Myocyte (in vitro differentiated cells): ENCODE measurements at places on chromosomes 4 and X. TPM values are rescaled to one million over a fixed set of nuclear protein-coding genes. Genes with fewer than 3 reads are reported as not detected.

GRCh38 chr4:101127176-101127790, 220.0 kb downstream of the PPP3CA start:
- peak; percentile 81 for DNase-seq

DNA sequence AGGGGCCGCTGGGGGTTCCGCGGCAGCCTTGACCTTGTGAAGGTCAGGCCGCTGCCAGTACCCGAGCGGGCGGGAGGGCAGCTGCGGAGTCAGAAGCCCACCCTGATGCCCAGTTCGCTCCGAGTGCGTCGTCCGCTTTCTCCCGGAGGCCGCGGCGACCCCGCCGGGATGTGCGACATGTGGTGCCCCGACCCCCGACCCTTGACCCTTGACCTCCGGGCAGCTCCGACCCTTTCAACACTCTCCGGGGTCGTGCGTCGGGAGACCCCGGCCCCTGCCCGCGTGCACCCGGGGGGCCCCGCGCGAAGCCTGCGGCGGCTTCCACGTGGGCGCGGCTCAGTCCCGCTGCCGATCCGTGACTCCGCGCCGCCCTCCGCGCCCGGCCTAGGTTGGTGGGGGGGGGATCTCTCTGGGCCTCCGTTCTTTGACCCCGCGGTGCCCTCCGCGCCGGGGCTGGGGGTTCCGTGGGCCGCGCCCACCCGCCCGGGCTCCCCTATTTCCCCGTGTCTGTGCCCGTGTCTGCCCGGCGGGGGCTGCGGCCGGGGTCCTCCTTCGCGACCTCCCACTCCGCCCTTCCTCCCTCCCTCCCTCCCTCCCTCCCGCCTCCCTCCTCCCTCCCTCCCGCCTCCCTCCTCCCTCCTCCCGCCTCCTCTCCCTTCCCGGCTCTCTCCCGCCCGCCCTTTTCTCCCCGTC, 609 bp upstream of the SLC25A6 start:
- DNase-seq, result peak; percentile 73

DNA sequence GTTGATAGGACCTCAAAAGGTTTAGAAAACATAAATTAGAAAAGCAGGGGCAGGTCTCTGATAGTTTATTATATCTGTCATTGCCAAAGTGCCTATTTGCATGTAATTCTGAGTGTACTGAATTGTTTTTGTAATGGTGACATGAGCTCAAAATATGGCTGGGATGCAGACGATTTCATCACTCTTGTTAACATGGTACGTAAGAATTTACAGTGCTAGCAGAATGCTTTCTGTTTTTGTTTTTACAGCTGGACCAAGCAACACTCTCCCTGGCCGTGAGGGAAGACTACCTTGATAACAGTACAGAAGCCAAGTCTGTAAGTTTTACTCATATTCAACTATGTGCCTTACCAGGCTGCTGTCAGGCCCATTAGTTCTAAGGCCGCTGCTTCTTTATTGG, 58.1 kb downstream of the PHEX start:
- DNase-seq, result no peak

GRCh38 chrX:17519358-17519757, 144.4 kb downstream of the NHS start:
- no peak for DNase-seq

DNA sequence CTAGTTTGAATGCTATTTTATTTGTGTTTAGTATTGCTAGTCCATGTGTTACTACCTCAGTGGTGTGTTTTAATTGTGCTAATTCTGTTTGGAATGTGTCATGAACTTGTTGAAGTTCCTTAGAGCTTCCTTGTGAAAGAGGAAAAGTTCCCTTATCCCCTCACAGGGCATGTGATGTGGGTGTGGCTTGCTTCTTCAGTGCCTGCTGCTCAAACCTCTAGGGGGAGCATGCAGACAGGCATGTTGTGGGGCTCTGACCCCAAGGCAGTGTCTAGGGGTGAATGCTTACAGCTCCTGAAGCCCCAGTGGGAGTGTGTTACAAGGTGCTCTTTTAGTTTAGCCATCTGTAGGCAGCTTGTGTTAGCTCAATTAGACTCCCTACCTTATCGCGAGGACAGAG, 86.5 kb downstream of the MAGED4 start:
- DNase-seq, result peak; percentile 1

DNA sequence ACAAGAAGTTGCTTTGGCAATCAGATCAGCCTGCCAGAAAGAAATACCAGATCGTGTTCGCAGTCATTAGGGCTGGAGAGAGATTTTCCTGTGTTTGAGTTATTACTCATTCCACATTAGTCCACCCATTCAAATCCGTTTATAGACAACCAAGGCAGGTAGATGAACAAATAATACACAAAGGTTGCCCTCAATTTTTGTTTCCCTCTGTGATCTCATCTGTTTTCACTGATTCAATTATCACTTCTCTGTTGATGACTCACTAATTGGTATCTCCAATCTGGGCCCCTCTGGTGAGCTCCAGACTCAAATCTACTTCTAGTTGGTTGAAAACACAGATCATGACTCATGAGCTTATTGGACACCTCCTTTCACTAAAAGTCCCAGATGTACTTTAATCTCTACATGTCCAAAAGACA, 54.5 kb downstream of the CHM start:
- DNase-seq, result no peak

DNA sequence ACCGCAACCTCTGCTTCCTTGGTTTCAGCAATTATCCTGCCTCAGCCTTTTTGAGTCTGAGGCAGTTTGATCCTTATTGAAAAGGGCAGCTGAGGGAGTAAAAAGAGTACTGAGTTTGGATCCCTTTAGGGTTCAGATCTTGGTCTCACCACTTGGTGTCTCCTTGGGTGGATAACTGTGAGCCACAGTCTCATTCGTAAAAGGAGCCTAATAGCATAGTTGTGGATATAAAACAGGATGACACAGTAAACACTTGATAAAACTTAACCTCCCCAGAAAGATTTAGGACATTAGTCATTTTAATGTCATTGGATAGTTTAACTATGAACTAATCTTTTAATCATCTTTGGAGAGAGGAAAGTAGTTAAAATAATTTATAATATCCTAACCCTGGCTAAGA, 173.0 kb downstream of the ANK2 start:
- peak; percentile 64 for DNase-seq

- no peak for DNase-seq
Measured at GRCh38 chr4:24915121-24915922, 2.5 kb upstream of the CCDC149 start.

- DNase-seq, result no peak
Measured at GRCh38 chr4:39406763-39407583, at the start of gene KLB. Gene KLB (plus strand): TSS chr4:39406930. CDS start chr4:39406950, 20 bp downstream.

DNA sequence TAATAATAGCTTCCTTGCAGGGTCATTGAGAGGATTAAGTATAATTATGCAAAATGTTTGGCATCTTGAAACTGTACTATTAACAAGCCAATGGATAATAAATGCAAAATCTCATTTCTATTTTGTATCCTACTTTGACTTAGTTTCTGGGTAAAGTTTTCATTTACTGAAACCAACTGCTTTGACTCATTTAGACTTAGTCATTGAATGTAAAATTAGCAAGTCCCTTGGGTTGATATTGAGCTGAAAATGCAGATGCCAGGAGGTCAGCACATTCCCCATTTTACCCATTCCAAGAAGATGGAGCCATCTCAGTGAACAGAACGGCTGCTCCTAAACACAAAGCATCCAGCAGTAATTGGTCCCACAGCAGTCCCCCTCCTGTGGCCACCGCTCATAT, 74.7 kb upstream of the GATB start:
- DNase-seq, result no peak

DNA sequence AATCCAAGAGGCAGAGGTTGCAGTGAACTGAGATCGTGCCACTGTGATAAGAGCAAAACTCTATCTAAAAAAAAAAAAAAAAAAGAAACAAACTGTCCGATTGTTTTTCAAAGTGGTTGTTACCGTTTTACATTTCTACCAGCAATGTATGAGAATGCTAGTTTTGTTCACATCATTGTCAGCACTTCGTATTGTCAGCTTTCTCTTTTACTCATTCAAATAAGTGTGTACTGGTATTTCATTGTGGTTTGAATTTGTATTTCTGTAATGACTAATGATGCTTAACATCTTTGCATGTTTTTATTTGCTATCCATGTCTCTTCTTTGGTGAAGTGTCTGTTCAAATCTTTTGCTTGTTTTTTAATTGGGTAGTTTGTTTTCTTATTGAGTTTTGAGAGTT, 65.8 kb downstream of the GPR101 start:
- no peak for DNase-seq

GRCh38 chr4:27716693-27717430, 856.2 kb downstream of the STIM2 start:
- no peak for DNase-seq

DNA sequence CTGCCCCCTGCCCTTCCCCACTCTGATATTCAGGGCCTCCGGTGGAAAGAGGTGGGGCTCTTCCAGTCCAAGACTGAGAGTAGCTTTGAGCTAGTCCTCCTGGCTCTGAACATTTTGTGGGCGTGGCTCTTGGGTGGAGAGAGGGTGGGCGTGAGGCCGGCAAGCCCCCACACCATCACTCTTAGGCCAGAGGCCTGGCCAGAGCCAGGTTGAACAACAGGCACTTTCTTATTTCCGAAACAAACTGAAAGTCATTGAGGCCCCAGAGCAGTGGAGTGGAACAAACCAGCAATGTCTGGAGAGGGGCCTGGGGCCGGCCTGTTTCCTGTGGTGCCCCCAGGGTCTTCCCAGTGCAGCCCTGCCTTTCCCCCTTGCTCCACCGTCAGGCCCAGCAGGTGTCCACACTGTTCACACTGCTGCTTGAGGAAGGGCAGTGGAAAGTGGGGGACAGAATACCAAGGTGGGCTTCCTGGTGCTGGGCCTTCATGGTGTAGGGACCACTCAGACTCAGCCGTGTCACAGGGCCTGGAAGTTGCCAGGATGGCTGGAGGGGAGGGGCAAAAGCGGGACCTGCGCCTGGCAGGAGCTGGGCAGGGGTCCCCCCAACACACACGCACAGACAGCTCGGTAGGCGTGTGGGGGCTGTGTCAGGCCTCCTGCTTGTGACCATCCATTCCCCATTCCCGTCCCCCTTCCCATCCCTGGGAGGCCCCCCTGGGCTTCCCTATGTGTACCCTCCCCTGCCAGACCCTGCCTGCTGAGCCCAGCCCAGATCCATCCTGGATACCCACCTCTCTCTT, 2.9 kb downstream of the ADRA2C start:
- DNase-seq, result no peak

DNA sequence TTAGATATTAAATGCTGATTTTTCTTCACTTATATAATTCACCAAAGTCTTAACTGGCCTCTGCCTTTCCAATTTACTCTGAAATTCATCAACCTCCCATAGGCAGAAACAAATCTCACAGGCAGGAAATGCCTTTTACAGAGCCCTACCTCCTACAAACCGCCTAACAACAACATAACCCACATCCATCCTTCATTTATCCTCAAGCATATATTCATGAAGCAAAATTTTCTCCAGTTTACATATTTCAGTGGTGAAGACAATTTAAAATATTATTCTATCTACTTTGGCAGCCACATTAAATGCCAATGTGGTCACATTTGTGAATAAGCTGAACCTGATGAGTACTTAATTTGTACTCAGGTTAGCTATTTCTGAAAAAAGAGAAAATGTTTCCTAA, 30.3 kb downstream of the SEPSECS start:
- no peak for DNase-seq

DNA sequence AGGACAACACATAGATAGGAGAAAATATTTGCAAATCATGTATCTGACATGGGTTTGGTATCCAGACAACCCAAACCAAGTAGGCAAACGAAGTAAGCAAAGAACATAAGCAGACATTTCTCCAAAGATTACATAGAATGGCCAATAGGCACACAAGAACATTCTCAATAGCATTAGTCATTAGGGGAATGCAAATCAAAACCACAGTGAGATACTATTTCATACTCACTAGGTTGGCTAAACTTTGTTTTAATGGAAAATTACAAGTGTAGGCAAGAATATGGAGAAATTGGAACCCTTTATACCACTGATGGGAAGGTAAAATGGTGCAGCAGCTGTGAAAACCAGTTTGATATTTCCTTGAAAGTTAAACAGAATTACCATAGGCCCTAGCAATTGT, 74.7 kb downstream of the CHRNA9 start:
- DNase-seq, result peak; percentile 27

- DNase-seq, result peak; percentile 49
Measured at GRCh38 chrX:71103110-71103983, 3.2 kb downstream of the CXorf65 start.

GRCh38 chr4:74884266-74884665, 48.6 kb upstream of the PARM1 start:
- DNase-seq, result no peak

DNA sequence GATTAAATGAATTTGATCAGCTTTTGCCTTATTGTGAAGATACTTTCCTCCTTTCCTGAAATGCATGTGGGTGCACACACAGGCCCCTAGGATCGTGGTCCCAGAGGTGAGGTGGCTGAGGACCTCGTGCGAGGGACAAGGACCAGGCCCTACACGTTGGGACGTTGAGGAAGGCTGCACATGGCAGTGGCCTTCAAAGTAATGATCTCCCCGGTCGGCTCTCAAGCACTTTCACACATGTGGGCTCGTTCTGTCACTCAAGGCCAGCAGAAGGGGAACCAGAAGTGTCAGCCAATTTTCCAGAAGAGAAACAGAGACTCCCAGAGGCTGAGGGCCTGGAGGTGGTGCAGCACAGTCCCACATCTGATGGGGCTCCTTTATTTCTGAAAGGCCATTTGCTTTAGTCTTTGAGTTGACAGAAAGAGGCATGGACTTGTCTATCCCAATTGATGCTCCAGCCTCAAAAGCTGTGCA, 196.8 kb downstream of the AFAP1 start:
- no peak for DNase-seq

DNA sequence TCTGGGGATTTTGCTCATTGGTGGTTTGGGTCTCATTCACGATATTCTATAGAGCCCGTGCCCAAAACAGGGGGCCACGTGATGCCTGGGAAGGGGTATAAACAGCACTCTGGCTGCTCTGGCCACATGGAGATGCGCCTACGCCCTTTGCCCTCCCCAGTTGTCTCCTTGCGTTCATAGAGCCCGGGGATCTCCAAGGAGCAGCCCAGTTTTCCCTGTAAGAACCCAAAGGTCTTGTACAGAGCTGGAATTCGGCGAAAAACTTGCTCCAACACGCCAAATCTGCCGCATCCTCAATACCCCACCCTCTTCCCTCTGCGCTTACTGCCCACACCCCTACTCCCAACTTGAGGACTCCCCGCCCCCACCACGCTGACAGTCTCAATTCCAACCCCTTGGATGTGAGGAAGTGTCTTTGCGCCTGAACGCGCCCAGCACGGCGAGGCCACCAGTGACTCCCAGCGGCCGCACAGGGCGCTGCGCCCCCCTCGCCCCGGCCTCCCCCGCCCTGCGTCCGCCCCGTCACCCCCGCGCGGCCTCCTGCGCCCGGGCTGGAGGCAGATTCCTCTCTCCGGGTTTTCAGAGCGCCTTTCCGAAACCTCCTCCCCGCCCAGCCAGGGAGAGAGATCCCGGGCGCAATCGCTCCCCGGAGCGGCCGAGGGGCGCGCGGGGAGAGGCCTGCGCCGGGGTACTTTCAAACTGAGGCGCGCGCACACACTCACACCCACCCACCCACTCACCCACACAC, at the start of gene NHS:
Gene NHS (plus strand): TSS at position 582 of the 748 bp plus-strand sequence. CDS start 558 bp downstream, outside the sequence.
- DNase-seq, result peak; percentile 27

- DNase-seq, result no peak
Measured at GRCh38 chr4:113935190-113935589, 44.3 kb downstream of the ARSJ start.

GRCh38 chrX:142076633-142077032, 128.5 kb downstream of the MAGEC2 start:
- no peak for DNase-seq

SLC16A2 gene
- total RNA-seq, result 25.8 and 26.0 TPM in 2 replicates

CFI gene
- total RNA-seq, result 1.4 and 1.5 TPM in 2 replicates

ADH6 gene
- not detected in 2 replicates for total RNA-seq

HTN3 gene
- not detected in 2 replicates for total RNA-seq

DMP1 gene
- 0.08 TPM in 1 of 2 replicates, not detected in the other for total RNA-seq

ZCCHC18 gene
- total RNA-seq, result 0.26 and 0.40 TPM in 2 replicates

CYTL1 gene
- total RNA-seq, result not detected in 2 replicates

GPAT3 gene
- 13.0 and 15.2 TPM in 2 replicates for total RNA-seq

NWD2 gene
- total RNA-seq, result not detected in 2 replicates
